ENCODE measurements at places on chromosomes 4 and X.

- DNase-seq = no peak
Observed at GRCh38 chrX:155505296-155505695, 46.9 kb upstream of the F8A3 start.

DNA sequence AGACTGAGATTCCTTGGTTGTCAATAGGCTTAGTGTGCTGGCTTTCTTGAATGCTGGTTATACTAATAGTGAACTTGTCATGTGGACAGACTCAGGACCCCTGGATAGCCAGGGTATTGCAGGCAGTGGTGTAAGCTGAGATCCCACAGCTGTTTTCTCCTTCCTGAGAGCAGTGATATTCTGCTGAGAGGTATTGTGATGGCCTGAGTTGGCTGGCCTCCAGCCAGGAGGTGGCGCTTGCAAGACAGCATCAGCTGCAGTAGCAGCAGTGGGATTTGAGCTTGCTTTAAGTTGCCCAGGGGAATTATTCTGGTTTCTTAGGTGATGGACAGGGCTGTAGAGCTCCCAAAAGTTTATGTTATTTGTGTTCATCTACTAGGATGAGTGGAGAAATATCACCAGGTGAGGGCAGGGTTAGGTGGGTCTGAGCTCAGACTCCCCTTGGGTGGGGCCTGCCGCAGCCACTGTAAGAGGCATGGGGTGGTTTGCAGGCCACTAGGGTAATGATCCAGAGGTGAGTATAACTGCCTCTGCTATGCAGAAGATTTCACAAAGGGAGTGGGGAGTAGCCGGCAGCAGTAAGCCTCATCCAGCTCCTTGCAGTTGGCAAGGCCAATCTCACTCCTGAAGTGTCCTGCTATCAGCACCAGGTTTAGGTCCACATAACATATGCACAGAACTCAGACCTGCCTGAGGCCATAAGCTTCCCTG is 66.2 kb downstream of the IL15 start:
- DNase-seq = peak; percentile 5

- DNase-seq = no peak
Observed at GRCh38 chr4:39256436-39256835, 74.1 kb downstream of the WDR19 start.

DNA sequence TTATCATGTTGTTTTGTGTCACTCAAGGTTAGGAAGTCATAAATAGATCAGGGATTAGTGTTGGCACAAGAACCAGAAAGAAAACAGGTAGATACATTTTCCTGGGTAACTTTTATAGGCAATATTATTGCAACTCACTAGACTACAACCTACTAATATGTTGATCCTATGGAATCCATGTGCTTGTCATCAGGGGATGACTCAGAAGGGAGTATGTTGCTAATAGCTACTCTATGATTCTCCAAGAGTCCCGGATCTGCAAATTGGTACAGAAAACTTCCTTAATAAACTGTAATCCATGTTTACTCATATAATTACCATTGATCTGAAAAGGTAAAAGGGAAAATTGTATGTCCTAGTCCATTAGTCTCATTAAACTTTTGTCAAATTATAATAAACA is 11.7 kb upstream of the GNRHR start:
- DNase-seq = no peak

DNA sequence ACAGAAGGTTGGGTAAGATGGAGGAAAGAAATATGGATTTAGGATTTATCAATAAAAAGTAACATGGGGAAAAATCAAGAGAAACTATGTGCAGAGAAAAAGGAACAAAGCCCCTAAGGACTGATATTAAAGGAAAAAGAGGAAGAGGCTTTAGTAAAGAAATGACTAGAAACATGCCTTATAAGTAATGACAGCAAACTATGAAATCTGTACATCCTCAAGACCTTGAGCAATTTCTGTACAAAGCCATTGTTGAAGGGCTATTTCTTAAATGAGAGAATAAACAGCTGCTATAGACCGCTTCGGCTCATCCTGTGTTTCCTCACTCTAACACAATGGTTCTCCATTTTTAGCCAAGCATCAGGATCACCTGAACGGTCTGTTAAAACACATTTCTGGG is 180.3 kb upstream of the ATOH1 start:
- no peak for DNase-seq

DNA sequence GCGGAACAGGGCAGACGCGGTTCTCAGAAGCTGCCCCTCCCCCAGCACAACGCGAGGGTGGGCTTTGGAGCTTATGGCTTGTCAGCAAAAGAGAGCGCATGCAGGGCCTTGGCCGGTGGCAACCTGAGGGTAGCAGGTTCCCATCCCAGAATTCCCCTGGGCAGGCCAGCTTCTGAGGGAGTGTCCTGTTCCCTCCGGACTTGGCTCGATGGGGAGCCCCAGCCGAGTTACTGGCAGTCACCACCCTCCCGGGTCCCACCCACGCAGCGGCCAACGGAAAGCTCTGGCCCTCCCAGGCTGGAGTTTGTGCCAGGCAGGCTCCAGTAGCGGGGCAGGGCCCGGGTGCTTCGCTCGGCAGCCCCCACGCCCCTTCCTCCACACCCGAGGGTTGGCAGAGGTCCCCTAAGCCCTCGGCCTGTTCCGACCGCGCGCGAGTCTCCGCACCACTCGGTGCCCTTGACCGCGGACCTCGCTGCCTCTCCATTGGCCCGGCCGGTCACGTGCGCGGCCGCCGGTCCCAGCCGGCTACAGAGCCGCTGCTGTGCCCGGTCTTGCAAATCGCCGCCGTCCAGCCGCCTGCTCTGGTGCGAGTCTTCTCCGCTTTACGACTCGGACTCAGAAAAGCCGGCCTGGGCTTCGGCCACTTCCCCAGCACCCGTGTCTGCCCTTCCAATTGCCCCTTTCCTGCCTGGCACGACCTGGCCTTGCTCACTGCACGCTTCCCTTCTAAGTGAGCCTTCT is 20.9 kb upstream of the MTM1 start:
- peak; percentile 76 for DNase-seq
